ENCODE measurements at places on chromosomes 3 and 15.

GRCh38 chr3:99250821-99251355 lies 349.4 kb upstream of the DCBLD2 start:
- DNase-seq: no peak

- DNase-seq: no peak
These were observed 620.3 kb upstream of the AGTR1 start for GRCh38 chr3:148077318-148077923.

DNA sequence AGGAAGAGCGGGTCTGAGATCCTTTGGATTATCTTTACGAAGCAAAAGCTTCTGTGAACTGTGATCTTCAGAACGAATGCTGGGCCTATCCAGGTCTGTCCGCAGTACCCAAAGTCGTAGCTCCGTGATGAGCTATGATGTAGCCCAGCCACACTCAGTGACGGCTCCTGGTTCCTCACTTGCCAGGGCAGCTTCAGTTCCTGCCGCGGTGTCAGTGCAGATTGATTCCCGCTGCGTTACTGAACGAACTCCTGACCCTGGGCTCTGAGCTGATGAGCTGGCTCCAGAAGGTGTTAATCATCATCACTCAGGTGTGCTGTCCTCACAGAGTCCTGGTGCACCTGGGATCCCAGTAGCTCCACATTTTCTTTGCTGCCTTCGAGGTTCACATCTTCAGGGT lies 45.0 kb downstream of the TMEM44 start:
- no peak for DNase-seq

DNA sequence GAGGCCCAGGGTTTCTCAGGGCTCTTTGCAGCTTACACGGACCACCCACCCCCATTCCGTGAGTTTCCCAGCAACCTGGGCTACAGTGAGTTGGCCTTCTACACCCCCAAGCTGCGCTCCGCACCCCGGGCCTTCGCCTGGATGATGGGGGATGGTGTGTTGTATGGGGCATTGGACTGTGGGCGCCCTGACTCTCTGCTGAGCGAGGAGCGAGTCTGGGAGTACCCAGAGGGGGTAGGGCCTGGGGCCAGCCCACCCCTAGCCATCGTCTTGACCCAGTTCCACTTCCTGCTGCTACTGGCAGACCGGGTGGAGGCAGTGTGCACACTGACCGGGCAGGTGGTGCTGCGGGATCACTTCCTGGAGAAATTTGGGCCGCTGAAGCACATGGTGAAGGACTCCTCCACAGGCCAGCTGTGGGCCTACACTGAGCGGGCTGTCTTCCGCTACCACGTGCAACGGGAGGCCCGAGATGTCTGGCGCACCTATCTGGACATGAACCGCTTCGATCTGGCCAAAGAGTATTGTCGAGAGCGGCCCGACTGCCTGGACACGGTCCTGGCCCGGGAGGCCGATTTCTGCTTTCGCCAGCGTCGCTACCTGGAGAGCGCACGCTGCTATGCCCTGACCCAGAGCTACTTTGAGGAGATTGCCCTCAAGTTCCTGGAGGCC lies 5.4 kb downstream of the VPS18 start:
- DNase-seq: no peak

GRCh38 chr3:184601576-184602371 lies 40.2 kb downstream of the EPHB3 start:
- no peak for DNase-seq

GRCh38 chr3:60536420-60536819 lies 714.8 kb downstream of the FHIT start:
- no peak for DNase-seq

DNA sequence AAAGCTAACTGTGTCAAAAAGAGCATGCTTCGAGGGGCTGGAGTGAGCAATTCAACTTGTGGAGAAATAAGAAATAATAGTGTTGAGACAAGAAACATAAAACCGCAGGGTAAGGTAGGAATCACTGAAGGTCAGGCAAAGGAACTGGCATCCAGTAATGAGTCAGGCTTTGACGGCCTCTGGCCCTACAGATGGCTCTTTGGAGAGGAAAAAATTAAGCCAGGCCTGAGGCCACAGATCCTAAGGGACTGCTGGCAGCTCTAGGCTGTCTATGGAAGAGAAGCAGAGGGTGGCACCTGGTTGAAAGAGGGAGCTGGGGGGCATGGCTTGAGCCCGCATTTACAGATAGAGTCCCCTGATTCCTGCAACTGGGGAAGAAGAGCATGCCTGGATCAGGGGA lies 28.6 kb upstream of the ZSCAN2 start:
- no peak for DNase-seq

GRCh38 chr3:172135185-172135584 lies 95.8 kb downstream of the FNDC3B start:
- no peak for DNase-seq

DNA sequence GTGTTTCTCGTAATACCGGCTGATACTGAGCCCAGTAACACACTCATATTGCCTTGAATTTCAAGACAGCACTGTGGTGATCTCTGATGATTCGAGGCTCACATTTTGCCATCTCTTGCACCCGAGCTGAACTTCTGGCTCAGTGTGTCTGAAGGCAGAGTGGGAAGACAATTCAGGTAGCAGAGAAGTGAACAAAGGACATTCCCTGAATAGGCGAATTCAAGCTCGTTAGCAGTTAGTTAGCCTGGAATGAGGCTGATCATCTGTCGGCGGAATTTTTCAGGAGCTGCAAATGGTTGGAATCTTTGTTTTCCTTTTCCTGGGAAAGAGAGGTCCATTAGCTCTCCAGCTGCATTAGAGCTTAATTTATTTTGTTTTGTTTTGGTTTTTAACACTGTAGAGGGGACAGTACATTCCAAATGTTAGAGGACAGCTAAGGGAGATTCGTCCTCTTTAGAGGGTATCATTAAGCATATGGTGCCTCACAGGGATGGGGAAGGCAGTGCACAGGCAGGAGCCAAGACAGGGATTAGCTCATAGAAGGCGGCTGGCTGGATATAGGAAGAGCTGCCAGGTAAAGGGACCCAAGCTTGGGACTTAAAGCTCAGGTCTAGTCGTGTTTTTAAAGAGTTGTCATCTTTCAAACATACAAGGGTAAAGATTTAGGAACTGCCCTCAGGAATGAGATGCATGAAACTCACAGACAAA lies 119.7 kb upstream of the DLG1 start:
- DNase-seq: no peak

GRCh38 chr3:122395582-122395981 lies 11.6 kb downstream of the FAM162A start:
- no peak for DNase-seq

DNA sequence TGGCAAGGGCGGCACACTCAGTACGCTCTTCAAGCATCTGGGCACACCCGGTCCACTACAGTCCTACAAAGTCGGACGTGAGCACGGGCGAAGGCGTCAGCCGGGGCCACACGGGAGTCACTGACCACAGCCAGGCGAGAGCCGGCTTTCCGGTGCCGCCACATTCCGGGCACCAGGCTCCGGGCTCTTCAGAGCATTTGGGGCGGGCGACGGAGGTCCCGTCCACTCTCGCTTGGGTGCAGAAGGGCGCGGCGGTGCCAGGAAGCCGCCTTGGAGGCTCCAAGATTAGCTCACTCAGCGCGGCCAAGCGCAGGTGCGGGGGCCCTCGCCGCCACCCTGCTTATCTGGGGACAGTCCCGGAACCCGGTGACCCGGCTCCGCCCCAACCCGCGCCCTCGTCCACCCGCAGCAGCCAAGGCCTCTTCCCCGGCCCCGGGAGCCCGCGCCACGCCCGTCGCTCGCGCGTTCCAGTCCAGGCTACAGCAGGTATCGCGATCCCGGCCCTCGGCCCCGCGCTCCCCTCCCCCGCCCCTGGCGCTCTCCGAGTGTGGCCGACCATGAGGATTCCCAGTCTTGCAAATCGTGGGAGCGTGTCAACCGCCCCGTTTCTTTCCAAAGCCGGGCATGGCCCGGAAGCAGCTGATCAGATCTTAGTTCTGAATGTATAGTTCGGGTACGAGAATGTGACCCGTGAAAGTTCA lies at the start of gene ADPRH:
TSS of gene ADPRH (plus strand) at position 127 of the 701 bp plus-strand sequence. CDS start 2,678 bp downstream, outside the sequence.
- DNase-seq: peak; percentile 80

Measured in inflammatory macrophage (primary cell).